Endothelial cell of coronary artery (primary cell): ENCODE measurements at places on chromosomes 1 and 21. TPM values are rescaled to one million over a fixed set of nuclear protein-coding genes. Genes with fewer than 3 reads are reported as not detected.

Gene MYBPH
- not detected in 2 replicates for total RNA-seq

Gene SLC5A9
- not detected in 2 replicates for total RNA-seq

Gene NID1
- 60.6 and 101 TPM in 2 replicates for total RNA-seq

Gene OR2G3
- not detected in 2 replicates for total RNA-seq

Gene CATSPER4
- not detected in 2 replicates for total RNA-seq

Gene CLCA1
- total RNA-seq, result not detected in 2 replicates

Gene HLCS
- total RNA-seq, result 10.7 and 16.6 TPM in 2 replicates

Gene TNFRSF8
- 0.09 and 0.27 TPM in 2 replicates for total RNA-seq

Gene PM20D1
- total RNA-seq, result not detected in 2 replicates

Gene ARMH1
- total RNA-seq, result not detected in 2 replicates

Gene AMIGO1
- total RNA-seq, result 1.4 and 2.3 TPM in 2 replicates

Gene CENPF
- total RNA-seq, result 15.2 and 46.5 TPM in 2 replicates

Gene SMIM11
- 3.4 and 7.5 TPM in 2 replicates for total RNA-seq

Gene CNKSR1
- 0.28 TPM in 1 of 2 replicates, not detected in the other for total RNA-seq

Gene KRTAP21-2
- not detected in 2 replicates for total RNA-seq

Gene LCE1E
- total RNA-seq, result not detected in 2 replicates

Gene TLR5
- total RNA-seq, result 0.09 TPM in 2 replicates

Gene KCNQ4
- total RNA-seq, result under 0.01 TPM in 1 of 2 replicates, not detected in the other

Gene TACSTD2
- 0.18 and 13.5 TPM in 2 replicates for total RNA-seq

Gene CSF3R
- total RNA-seq, result not detected in 2 replicates

Gene DYNLT5
- total RNA-seq, result 0.94 and 1.1 TPM in 2 replicates

Gene EPHA8
- total RNA-seq, result not detected in 2 replicates

Gene STIL
- total RNA-seq, result 3.9 and 8.5 TPM in 2 replicates

Gene RASSF5
- 0.19 and 0.54 TPM in 2 replicates for total RNA-seq

Gene CCT8
- 232 and 248 TPM in 2 replicates for total RNA-seq

Gene CYP4Z1
- total RNA-seq, result not detected in 2 replicates

Gene OR10J1
- not detected in 2 replicates for total RNA-seq

Gene LORICRIN
- not detected in 2 replicates for total RNA-seq

Gene PIK3C2B
- total RNA-seq, result 25.1 and 32.3 TPM in 2 replicates

Gene FCRL5
- not detected in 2 replicates for total RNA-seq

Gene OR6K2
- not detected in 2 replicates for total RNA-seq

Gene TNFAIP8L2
- not detected in 2 replicates for total RNA-seq
